ENCODE measurements at places on chromosomes 11 and 22. TPM values are rescaled to one million over a fixed set of nuclear protein-coding genes. Genes with fewer than 3 reads are reported as not detected.

The PTPRJ gene
- total RNA-seq: 8.7 TPM

The CENPM gene
- total RNA-seq: 1.4 TPM

The APLNR gene
- 15.6 TPM for total RNA-seq

The MMP7 gene
- total RNA-seq: not detected

The TRIM49 gene
- not detected for total RNA-seq

The OR4A16 gene
- total RNA-seq: not detected

DNA sequence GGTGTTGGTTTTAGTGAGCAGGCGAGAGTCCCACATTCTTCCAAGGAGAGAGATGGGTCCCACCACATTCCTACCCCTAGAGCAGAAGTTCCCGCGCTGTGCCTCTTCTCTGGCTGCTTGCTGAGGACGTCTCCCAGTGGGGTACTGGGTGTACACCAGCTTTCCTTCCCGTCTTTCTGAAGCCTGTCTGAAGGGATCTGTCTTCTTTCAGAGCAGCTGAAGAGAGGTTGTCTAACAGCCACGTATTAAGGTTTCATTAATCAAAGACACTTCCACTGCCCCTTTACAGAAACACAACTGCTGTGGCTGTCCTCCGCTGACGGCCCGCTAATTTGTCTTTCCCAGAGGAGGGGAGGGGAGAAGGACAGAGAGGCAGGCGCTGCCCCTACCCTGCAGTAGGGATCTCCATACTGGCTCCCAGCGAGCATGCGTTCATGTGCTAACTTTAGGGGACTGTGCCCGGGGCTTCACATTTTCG, 56.0 kb downstream of the ZBTB16 start:
- DNase-seq: no peak

DNA sequence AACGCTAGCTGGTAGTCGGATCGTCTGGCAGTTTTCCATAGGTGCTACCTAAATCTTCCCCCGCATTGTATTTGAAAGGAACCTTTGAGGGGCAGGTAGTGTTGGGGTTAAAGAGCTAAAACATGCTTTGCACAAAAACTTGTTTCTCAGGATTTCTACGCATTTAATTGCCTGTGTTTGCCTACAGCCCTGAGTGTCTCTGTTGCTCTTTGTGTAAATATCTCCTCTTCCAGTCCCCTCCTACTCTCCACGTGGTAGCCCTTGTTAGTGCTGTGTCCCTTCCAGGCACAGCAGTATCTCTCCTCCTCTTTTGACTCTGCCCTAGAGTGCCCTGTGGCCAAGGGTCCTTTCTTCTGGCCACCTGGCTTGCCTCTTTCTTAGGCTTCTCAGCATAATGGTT, 81.7 kb downstream of the BARX2 start:
- DNase-seq: no peak

GRCh38 chr11:133082453-133082781, 449.9 kb downstream of the OPCML start:
- peak; percentile 65 for DNase-seq

DNA sequence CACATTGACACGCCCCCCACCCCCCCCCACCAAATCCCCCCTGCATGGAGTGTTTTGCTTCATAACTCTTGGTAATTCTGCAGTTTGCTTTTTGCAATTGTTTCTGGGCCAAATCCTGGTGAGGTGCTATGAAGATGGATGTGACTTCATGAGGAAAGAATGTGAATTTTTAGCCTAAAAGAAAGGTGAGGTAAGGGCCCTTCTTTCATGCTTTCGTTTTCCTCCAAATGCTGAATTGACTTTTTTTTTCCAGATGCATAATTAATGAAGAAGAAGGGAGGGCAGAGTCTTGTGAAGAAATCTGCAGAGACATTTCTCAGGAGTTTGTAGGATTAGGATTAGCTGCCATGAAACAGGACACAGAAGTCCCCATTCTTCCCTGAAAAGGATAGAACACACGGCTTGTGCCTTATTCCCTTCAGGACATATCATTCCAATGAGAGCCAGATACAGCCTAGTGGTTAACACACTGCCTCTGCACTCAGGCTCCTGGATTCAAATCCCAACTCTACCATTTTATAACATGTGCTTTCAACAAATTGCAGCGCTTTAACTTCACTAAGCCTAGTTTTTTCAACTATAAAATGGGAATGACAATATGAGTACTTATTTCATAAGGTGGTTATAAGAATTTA, 19.6 kb upstream of the TBCEL start:
- no peak for DNase-seq

DNA sequence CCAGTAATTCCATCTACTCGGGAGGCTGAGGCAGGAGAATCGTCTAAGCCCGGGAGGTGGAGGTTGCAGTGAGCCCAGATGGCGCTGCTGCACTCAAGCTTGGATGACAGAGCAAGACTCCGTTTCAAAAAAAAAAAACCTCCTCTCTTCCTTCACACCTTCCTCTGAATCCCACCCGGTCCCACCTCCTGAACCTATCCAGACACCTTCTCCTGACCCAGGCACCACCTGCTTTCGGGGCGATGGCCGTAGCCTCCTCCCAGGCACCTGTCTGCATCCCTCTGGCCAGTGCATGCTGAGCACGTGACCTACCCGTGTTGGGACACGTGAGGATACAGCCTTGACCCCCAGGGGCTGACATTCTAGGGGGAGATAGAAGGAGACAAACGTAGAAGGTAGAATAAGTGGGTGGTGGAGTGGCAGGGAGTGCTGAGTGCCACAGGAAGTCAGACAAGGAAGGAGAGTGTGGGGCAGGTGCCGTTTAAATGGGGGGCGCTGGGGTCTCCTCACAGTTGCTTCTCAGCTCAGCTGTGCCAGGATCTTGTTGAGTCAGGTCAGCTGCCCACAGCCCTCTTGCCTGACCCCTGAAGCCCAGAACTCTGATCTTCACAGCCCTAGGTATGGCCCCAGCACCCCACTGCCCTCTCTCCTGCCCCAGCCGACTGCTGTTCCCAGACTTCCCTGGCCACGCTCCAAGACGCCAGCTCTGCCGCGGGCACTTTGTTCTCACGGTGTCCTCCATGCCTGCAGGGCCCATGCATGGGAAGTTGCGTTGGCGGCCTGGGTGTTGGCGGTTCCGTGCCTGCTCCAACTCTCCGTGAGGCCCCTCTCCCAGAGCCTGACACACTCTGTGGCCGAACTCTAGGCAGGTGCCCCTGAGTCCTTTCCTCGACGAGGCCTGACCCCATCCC, 1.2 kb upstream of the MIOX start:
- DNase-seq: peak; percentile 49

- peak; percentile 35 for DNase-seq
These were observed 404.1 kb downstream of the TBC1D22A start for GRCh38 chr22:47166446-47167016.

- no peak for DNase-seq
These were observed 53.0 kb downstream of the CTSC start for GRCh38 chr11:88284336-88285050.

- DNase-seq: no peak
These were observed 80.4 kb downstream of the BDNF start for GRCh38 chr11:27619763-27620335.

- DNase-seq: no peak
These were observed 40.5 kb downstream of the MICAL2 start for GRCh38 chr11:12150831-12151382.

- peak; percentile 74 for DNase-seq
These were observed 134.5 kb upstream of the NAV2 start for GRCh38 chr11:19577976-19578619.

DNA sequence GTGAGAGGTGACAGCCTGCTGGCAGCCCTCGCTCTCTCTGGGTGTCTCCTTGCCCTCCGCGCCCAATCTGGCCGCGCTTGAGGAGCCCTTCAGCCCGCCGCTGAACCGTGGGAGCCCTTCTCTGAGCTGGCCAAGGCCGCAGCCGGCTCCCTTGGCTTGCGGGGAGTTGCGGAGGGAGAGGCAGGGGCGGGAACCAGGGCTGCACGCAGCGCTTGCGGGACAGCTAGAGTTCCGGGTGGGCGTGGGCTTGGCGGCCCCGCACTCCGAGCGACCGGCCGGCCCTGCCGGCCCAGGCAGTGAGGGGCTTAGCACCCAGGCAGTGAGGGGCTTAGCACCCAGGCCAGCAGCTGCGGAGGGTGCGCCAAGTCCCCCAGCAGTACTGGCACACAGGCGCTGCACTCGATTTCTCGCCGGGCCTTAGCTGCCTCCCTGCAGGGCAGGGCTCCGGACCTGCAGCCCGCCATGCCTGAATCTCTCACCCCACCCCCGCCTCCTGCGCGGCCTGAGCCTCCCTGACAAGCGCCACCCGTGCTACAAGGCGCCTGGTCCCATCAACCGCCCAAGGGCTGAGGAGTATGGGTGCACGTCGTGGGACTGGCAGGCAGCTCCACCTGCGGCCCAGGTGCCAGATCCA, 1526.1 kb downstream of the FAM181B start:
- DNase-seq: peak; percentile 41

- DNase-seq: no peak
These were observed 625.5 kb upstream of the TENM4 start for GRCh38 chr11:80066291-80066690.

GRCh38 chr11:47260366-47260765, 2.6 kb downstream of the NR1H3 start:
- DNase-seq: no peak

DNA sequence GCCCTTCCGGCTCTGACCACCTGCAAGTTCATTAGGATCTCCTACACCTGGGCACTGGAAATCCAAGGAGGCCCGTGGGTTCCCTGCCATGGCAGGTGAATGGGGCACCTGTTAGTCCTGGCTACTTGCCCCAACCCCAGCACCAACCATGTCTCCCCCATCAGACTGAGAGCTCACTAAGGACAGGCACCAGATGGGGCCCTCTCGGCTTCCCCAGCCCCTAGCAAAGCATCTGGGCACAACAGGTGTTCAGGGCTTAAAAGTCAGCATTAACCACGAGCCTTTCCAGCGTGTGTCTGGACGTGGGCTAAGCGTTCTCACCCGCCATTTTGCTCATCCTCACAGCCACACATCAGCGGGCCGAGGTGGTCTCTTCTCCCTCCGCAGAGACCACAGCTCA, 2.2 kb downstream of the SULT4A1 start:
- no peak for DNase-seq

DNA sequence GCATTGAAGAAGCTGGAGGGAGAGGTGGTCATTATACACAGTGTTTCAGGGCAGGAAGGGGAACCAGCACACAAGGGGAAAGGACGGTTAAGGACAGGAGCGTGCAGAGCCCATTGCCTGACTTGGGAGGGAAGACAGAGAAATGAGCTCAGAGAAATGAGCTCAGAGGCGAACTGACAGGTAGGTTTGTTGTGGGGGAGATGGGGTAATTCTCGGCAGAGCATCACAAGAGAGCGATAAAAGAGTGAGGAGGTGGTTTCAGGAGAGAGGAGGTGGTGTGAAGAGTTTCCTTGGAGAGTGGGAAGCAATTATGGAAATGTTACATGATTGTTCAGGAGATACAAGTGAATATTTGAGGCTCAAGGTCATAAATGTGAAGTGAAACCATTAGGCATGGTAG, 61.0 kb downstream of the MRGPRX1 start:
- no peak for DNase-seq

- DNase-seq: no peak
These were observed 8.9 kb downstream of the SERHL2 start for GRCh38 chr22:42562684-42563083.

DNA sequence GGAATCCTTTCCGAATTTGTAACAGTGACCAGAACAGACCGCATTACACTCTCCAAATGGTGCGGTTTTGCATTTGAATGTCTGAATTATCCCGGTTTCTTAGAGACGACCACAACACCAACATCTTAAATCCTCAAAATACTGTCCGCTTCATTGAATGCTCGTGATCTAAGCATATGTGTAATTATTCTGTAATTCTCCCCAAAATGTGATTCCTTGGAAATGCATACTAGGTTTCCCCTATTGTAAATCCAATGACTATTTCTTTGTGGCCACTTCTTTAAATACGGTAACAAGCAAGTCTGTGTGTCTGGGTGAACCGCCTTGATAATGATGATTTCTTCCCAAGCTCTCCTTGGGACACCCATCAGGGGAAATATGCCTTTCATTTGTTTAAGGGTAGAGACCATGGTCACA, 87.3 kb upstream of the DBX1 start:
- no peak for DNase-seq

DNA sequence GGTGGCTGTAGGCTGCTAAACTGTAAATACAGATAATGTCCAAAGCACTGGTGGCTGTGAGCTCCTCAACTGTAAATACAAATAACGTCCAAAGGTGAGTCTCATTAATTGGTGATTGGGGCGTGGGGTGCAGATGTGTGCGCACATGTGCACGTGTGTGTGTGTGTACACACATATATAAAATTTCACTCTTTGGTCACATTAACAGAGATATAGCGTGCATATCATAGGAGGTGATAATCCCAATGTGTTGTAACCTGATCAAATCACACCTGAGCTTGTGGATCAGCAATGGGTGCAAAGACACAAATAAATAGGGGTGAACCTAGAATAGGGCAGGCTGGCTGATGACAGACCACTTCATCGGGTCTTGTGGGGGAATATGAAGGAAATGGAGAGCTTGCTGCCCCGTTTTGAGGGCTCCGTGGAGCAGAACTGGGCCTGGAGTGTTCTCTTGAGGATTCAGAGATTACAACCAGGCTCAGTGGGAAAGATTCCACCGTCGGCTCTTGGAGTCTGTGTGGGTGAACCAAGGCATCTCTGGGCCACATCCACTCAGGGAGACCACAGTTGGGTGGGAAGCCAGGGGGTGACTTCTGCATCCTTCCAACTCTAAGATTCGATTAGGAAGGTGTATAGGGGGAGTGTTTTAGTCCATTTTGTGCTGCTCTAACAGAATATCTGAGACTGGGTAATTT, 24.9 kb upstream of the OSBPL5 start:
- no peak for DNase-seq

GRCh38 chr11:60069450-60069849, 13.0 kb downstream of the MS4A3 start:
- no peak for DNase-seq

- no peak for DNase-seq
These were observed 729.4 kb downstream of the OPCML start for GRCh38 chr11:132802947-132803346.

GRCh38 chr11:70500076-70500847, 101.9 kb downstream of the CTTN start:
- DNase-seq: peak; percentile 16

DNA sequence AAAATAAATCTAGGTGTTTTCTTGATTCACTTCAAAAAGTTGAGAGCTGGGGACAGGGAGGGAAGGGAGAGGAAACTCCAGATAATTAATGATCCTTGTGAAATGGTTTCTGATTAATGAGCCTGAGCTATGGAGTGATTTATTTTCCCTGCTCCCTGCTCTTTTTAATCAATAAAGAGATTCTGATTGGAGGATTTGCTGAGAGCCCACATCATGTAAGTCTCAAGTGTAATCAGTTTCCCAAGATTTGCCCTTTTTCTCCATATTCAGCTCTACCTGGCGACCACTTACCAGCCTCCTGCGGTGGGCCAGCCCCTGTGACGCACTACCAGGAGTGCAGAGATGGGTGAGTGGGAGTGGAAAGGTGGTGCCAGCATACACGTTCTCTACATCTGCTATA, 114.0 kb downstream of the NAV2 start:
- DNase-seq: no peak
